ENCODE measurements at places on chromosomes 16 and 17. TPM values are rescaled to one million over a fixed set of nuclear protein-coding genes. Genes with fewer than 3 reads are reported as not detected.

Gene ARL5C
- total RNA-seq: not detected

Gene PDILT
- not detected for total RNA-seq

Gene CNGB1
- total RNA-seq: not detected

Gene HEXIM2
- total RNA-seq: 14.3 TPM

Gene CX3CL1
- total RNA-seq: 4.0 TPM

Gene EFNB3
- total RNA-seq: 4.4 TPM

Gene TLCD2
- total RNA-seq: 1.00 TPM

Gene CORO1A
- 0.73 TPM for total RNA-seq

Gene TEX19
- 0.33 TPM for total RNA-seq

Gene CDRT15L2
- not detected for total RNA-seq

Gene CCL8
- total RNA-seq: 0.67 TPM

Gene TLCD3B
- total RNA-seq: not detected

Gene FOXJ1
- not detected for total RNA-seq

Gene NLE1
- total RNA-seq: 10.0 TPM

Gene ARHGAP23
- 6.0 TPM for total RNA-seq

Gene CTCF
- total RNA-seq: 22.4 TPM

Gene GLP2R
- under 0.01 TPM for total RNA-seq

Gene AOC3
- 0.31 TPM for total RNA-seq

Gene PRDM7
- total RNA-seq: 14.2 TPM

Gene SLC5A2
- total RNA-seq: not detected

Gene RTN4RL1
- total RNA-seq: 0.36 TPM

Gene KCNAB3
- 0.69 TPM for total RNA-seq

Gene ALOX15B
- total RNA-seq: under 0.01 TPM

Gene RRAD
- total RNA-seq: not detected

Gene SPATA32
- not detected for total RNA-seq

Gene ARL17B
- total RNA-seq: 4.4 TPM
